Iris pigment epithelial cell (primary cell): ENCODE measurements at places on chromosomes 1 and 21.

DNA sequence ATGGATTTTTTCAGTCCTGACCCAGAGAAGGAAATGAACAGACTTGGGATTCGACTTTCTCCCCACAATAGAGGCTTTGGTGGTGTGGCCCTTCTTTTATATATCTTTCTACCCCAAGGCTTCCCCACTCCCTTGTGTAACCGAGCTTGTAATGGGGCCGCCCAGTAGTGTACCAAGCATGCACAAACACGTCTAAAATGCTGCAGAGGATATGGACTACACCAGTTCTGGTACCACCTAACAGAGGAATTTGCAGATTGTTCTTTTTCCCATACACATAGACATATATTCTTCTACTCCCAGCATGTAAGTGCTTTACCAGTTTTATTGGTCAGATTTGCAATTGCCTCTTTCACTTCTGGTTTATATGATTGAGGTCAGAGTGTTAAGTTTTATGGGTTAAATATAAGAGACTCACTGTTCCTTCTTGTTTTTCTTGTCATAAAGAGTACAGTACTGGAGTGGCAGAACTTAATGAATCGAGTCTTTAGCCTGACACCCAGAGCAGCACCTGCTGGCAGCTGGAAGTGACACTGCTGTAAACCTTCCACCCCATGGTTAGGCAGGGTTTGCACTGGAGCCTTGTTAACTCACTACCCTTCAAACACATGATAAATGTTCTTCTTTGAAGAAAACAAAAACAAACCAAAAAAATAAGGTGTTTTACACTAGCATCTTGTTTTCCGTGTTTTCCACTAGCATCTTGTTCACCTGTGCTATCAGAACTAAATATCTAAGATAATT is 198.6 kb downstream of the PTPRC start:
- no peak for DNase-seq

DNA sequence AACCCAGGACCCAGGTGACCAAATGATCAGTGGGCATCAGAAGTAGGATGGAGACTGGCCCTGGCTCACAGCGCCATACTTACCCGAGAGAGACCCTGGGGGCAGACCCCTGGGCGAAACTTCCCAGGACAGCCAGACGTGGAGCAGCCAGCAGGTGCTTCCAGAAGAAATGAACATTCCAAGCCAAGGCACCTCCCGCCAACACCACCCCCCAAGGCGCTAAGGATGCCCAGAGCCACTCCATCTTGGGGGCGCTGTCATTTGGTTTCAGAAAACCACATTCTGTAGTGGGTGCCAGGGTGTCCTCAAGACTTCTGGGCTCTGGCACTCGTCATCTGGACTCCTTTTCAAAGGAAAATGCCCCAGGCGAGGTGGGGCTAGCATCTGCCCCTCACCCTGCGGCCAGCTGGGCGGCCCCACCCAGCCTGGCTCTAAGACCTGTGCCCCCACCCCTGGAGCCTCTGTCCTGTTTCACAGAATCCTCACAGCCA is 98.8 kb downstream of the RIPK4 start:
- DNase-seq, result no peak

DNA sequence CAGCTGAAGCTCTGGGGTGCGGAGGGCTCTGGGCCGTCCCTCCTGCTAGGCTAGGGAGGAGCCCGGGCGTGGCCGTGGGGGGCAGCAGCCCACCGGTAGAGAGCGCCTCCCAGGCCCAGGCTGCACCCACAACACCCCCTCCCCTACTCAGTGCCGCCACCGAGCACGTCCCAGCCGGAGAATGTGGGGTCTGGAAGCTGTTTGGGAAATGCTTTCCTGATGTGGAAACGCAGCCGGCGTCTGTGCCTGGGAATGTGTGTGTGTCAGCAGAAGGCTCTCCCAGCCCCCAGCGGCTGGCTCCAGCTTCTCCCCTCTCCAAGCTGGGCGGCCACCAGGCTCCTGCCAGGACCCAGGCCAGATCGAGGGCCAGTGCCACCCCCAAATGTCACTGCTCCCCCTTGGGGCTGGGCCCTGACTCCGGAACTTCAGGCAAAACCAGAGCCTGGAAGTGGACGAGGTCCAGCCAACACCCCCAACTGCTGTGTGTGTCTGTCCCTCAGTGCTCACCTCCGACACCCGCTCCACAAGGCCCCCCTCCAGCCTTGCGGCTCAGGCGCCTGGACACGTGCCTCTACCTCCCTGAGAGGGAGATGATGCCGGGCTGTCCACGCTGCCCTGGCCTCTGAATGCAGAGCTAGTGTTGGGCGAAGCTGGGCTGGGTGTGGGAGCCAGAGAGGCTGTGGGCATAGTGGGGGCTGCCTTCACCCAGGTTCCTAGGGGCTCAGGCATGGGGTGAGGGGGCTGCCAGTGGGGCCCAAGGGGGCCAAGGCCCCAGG is 74.7 kb downstream of the MEGF6 start:
- no peak for DNase-seq

- no peak for DNase-seq
Measured at GRCh38 chr1:25126562-25126961, 105.7 kb downstream of the SYF2 start.

GRCh38 chr1:55420929-55421716 is 206.0 kb upstream of the USP24 start:
- no peak for DNase-seq

- DNase-seq, result no peak
Measured at GRCh38 chr1:206658264-206658980, 23.1 kb downstream of the DYRK3 start.

- DNase-seq, result no peak
Measured at GRCh38 chr1:23101887-23102286, 66.8 kb downstream of the LUZP1 start.

DNA sequence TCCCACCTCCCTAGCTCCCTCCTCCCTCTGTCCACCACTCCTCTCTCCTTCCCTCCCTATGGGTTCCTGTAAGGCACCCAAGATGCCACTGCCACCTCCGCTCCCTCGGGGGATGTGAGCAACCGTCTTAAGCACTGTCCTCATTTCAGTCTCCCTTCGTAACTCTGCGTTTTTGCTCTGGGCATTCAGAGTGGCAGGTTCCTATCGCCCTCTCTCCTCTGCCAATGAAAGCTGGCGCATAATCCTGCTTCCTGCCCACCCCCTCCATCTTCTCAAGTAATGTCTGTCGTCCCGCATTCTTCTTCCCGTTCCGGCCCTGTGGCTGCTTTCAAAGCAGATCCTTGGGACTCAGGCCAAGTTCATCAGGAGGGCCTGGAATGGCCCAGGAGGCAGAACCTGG is 253.9 kb upstream of the TMEM51 start:
- DNase-seq, result no peak

GRCh38 chr1:237042892-237043576 is 1.1 kb downstream of the RYR2 start:
- DNase-seq, result peak; percentile 5

- no peak for DNase-seq
Measured at GRCh38 chr1:156844638-156845037, 14.3 kb downstream of the INSRR start.

- DNase-seq, result no peak
Measured at GRCh38 chr1:156912861-156913808, 7.3 kb upstream of the LRRC71 start.

DNA sequence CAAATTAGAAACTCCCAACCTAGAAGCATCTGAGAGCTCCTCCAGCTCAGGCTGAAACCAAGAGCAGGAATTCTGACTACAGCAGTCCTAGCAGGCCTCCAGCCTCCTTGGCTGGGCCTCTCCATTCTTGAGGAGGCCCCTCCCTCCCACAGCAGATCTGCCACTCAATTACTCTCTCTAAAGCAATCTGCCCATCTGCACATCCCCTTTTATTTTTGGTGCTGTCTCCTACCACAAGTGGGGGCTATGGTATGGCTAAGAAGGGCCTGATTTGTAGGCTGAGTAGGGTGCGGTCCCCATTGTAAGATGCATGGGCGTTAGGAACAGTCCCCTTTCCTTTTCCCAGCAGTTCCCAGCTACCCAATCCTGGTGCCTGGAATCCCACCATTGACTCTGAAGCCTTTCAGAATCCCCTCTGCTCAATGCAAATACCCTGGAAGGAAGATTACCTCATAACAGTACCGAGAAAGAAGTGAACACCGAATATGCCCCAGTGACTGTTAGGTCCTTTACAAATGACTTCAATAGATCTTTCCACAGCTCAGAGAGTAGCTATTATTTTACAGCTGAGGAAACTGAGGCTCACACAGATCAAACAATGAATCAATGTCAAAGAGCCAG is 11.6 kb upstream of the TTC39A start:
- DNase-seq, result no peak

DNA sequence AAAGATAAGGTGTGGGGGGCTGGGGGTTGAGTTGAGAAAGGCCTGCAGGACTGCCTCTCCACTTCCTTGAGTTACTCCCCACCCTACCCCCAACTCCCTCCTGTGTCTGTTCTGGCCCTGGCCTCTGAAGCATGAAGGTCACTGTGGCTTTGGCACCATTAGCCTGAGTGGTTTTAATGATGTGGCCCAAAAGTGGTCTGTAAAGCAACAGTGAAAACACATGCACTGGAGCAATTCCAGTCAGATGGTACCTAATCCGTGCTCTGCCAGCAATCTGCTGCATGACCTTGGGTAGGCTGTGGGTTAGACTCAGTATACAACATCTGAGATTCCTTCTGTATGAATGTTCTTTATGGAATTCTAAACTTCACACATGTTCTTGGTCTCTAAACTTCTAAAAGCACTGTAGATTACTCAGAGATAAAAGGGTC is 86.5 kb upstream of the ATP1A1 start:
- DNase-seq, result peak; percentile 85

DNA sequence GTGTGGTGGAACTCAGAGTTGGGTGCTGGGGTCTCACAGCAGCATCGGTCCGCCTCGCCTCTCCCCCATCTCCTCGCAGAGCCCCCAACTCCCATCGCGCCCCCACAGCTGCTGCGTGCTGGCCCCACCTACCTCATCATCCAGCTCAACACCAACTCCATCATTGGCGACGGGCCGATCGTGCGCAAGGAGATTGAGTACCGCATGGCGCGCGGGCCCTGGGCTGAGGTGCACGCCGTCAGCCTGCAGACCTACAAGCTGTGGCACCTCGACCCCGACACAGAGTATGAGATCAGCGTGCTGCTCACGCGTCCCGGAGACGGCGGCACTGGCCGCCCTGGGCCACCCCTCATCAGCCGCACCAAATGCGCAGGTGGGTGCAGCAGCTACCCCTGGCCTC is 24.2 kb downstream of the PTPRU start:
- DNase-seq, result no peak

- DNase-seq, result no peak
Measured at GRCh38 chr1:116325922-116326321, 47.1 kb upstream of the ATP1A1 start.

GRCh38 chr1:163186862-163187261 is 15.9 kb downstream of the RGS5 start:
- DNase-seq, result no peak

- DNase-seq, result no peak
Measured at GRCh38 chr1:32918179-32918578, 17.0 kb upstream of the TMEM54 start.

DNA sequence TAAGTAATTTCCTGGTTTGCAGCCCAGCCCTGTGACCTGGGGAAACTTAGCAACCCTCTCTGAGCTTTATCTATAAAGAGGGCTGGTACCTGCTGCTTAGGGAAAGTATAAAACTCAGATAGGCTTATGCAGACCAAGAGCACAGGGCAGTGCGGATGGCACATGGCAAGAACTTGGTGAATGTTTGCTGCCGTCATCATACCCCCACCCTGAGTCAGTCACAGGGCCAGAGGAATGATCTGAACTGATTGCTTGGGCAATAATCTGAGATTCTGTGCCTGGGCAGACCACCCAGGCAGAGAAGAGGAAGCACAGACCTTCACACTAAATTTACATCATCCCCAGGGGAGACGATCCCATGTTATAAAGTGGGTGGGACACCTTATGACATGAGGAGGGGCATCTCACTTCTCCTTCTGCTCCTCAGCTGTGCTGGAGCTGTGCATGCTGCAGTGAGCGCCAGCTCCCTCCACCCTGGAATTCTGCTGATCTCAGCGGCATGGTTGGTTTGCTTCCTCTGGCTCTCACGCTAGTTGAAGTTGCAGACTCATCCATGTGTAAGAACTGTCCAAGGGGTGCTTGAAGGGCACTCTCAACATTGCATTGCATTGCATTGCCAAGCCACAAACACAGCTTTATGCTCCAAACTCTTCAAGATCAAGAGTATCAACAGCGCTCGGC is 197.1 kb downstream of the AJAP1 start:
- no peak for DNase-seq

GRCh38 chr21:16519036-16519435 is 789.3 kb downstream of the USP25 start:
- no peak for DNase-seq

DNA sequence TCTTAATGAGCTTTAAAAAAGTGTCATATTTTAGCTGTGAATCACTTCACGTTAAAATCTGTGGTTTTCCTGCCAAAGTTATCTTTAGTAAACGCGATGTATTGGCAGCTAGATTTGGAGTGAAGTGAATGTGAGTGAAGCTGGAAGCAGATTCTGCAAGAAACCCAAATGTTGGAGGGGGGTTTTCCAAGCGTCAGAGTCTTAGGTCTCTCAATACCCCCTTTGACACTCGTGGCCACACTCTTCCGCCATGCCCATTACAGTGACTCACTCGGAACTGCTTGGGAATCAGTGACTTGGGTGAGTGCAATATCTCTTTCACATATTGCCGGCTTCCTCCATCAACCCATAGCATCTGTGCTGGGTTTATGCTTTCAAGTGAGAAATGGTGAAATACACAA is 17.5 kb downstream of the B3GALT5 start:
- peak; percentile 63 for DNase-seq

DNA sequence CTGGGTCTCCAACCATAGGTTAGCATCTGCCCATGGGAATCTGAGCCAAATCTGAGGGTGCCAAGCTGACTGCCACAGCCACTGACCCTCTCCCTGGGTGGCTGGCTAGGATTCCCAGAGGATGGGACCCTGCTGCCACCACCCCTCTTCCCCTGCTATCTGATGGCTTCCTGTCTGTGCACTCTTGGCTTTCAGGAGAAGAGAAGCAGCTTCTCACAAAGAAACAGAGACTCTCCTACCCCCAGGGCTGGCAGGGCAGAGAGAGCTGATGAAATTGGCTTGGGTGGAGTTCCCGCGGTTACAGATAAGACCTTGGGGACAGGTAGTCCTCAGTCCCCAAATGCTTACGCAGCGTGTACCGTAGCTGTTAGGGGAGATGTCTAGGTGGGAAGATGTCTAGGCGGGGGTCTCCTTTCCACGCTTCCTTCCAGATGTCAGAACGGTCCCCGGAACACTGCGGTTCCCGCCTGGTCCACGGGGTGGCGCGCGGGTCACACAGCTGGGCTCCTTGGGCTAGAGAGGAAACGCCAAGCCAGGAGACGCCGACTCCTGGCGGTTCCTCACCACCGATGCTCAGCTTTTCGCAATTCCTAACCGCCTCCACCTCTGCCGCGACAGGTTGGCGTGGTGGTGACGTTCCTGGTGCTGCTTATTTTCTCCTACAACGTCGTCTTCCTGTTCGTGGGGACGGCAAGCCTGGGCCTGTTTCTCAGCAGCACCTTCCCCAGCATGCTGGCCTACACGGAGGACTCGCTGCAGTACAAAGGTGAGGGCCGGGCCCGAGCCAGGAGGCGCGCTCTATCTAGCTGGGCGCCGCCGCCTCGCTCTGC is 40.1 kb downstream of the ELK4 start:
- DNase-seq, result peak; percentile 69

GRCh38 chr1:34709547-34709946 is 45.3 kb upstream of the GJB5 start:
- no peak for DNase-seq
